ENCODE measurements at places on chromosomes 16 and 17. TPM values are rescaled to one million over a fixed set of nuclear protein-coding genes. Genes with fewer than 3 reads are reported as not detected.

TMEM92 gene
- 6.6 TPM for total RNA-seq

KDM6B gene
- 53.7 TPM for total RNA-seq

PEMT gene
- 31.0 TPM for total RNA-seq

ASGR2 gene
- total RNA-seq, result not detected

NTN3 gene
- 1.4 TPM for total RNA-seq

GNGT2 gene
- total RNA-seq, result not detected

SGCA gene
- total RNA-seq, result 13.0 TPM

GP1BA gene
- total RNA-seq, result not detected

CHTF18 gene
- total RNA-seq, result 25.4 TPM

NUDT21 gene
- total RNA-seq, result 105 TPM

RND2 gene
- total RNA-seq, result 0.91 TPM

TPPP3 gene
- 1.4 TPM for total RNA-seq

SYNRG gene
- total RNA-seq, result 51.9 TPM

KRT32 gene
- total RNA-seq, result not detected

MT1A gene
- not detected for total RNA-seq

CDH5 gene
- 0.31 TPM for total RNA-seq

SLC6A2 gene
- not detected for total RNA-seq

LGALS9 gene
- 3.1 TPM for total RNA-seq

ADGRG3 gene
- total RNA-seq, result not detected

SMPD3 gene
- total RNA-seq, result not detected

HOXB1 gene
- total RNA-seq, result not detected

CBX4 gene
- 21.4 TPM for total RNA-seq

INCA1 gene
- total RNA-seq, result 0.89 TPM

FAM171A2 gene
- 26.9 TPM for total RNA-seq

ABCC1 gene
- 256 TPM for total RNA-seq

CDRT4 gene
- total RNA-seq, result 10.1 TPM

HBQ1 gene
- not detected for total RNA-seq

FOXF1 gene
- not detected for total RNA-seq

MYADML2 gene
- not detected for total RNA-seq

LRRC46 gene
- total RNA-seq, result 0.84 TPM

TP53TG3C gene
- not detected for total RNA-seq

ABCC11 gene
- total RNA-seq, result 0.48 TPM

NPTX1 gene
- 3.8 TPM for total RNA-seq

SPIRE2 gene
- total RNA-seq, result 4.1 TPM

FN3KRP gene
- 31.7 TPM for total RNA-seq

STH gene
- not detected for total RNA-seq

VEZF1 gene
- 50.8 TPM for total RNA-seq

GDPD1 gene
- total RNA-seq, result 3.3 TPM

GNG13 gene
- not detected for total RNA-seq

ADAP2 gene
- total RNA-seq, result 0.31 TPM

PLD6 gene
- total RNA-seq, result 0.81 TPM

CDRT15L2 gene
- not detected for total RNA-seq

ABCA8 gene
- 37.0 TPM for total RNA-seq

WSCD1 gene
- total RNA-seq, result 3.8 TPM

DGKE gene
- 6.6 TPM for total RNA-seq

NPW gene
- 4.4 TPM for total RNA-seq

CCDC200 gene
- not detected for total RNA-seq

ARHGAP23 gene
- total RNA-seq, result 177 TPM

NPIPB2 gene
- 19.7 TPM for total RNA-seq

TEKT1 gene
- total RNA-seq, result not detected

CES5A gene
- total RNA-seq, result not detected

CA5A gene
- total RNA-seq, result not detected

SDR42E1 gene
- not detected for total RNA-seq

PNMT gene
- total RNA-seq, result 1.9 TPM

VWA3A gene
- 0.27 TPM for total RNA-seq

KRTAP9-1 gene
- total RNA-seq, result not detected

Data from osteocyte (in vitro differentiated cells).